ENCODE measurements at places on chromosomes 6 and 20.

DNA sequence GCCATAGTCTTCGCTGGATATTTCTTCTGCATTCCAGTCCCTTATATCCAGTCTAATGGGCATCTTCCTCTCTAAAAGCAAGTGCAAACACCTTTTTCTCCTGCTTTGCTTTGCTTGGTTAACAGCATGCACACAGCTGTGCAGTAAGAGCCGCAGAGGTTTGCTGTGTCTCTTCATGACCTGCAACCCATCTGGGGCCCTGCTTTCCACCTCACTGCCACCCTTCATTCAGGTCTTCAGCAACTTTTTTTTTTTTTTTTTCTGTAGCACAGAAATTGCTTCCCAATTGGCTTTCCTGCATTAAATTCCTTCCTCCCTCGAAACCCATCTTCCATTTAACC, 14.4 kb downstream of the NEDD9 start:
- no peak for DNase-seq

DNA sequence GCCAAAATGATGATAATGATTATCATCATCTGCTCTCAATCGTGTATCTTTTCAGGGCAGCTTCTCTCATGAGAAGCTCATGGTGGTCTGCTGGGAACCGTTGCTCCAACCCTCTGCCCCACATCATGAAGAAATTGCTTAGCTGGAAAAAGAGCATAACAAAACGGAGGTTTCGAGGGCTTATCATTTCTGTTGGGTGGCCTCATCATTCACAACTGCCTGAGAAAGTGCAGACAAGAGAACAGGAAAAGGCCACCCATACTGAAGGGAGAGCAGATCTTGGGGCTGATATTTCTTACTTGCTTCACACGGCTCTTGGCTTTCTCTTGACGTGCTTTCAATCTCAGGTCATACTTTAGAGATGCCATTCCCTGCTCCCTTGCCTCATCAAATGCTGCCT, 471.6 kb downstream of the CD83 start:
- no peak for DNase-seq

DNA sequence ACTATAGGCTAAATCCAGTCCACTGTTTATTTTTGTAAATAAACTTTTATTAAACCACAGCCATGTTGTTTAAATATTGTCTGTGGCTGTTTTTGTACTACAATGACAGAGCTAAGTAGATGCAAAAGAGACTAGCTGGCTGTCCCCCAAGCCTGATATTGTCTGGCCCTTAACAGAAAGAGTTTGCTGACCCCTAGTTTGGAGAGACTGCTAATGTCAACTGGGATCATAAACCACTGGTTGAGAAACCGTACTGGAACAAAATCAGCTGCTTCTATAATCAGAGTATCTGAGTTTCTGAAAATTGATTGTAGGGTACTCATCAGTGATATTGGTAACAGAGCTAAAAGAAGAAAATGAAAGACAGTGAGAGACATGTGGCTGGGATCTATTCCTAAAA, 102.6 kb upstream of the FAM184A start:
- DNase-seq: no peak

DNA sequence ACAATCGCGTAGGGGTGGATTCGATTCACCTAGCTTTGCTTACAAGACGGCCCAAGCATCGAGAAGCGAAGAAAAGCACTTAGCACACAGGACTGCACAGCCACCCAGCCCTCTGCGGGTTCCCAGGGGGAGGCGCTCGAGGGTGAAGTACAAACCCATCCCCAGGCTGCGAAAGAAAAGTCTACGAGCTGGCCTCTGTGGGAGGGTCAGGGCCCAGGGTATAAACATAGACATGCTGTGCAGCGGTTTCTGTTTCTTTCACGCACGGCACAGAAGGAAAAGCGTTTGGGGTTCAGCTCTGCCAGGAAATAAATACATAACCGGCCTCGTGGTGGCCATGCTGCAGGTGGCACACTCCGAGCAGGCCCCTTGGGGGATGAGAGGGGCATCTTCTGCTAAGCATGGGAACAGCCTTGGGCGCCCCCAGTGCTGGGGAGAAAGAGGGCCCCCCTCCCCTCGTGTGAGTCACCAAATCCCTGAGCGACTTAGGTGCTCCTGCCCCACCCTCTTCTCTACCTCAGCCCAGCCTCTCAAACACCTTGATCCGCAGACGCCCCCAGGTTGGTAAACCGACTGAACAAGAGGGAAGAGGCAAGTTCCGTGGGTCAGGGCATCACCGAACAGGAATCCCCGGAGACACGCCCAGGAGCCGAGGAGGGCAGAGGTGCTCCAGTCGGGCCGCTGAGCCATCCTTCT, 91.6 kb upstream of the RIPOR2 start:
- DNase-seq: no peak

- peak; percentile 4 for DNase-seq
Measured at GRCh38 chr20:9344083-9344920, 170.1 kb upstream of the LAMP5 start.

- no peak for DNase-seq
Measured at GRCh38 chr6:84197708-84198107, 29.7 kb downstream of the CEP162 start.

- DNase-seq: no peak
Measured at GRCh38 chr6:169252505-169253189, 999 bp downstream of the THBS2 start.

DNA sequence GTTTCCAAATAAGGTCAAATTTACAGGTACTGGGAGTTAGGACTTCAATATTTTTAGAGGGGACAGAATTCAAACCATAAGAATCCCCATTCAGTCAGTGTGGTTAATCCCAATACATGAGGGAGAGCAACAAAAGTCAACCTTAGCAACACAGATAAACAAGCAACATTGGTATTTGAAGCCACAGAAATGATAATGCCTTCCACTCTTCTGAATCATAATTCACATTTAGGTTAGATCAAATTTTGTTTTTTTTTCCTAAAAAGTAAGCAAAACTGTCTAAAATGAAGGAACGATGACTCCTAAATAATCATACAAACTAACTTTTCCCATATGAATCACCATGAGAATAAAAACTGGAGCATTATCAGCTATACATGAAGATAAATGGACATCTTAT, 246.0 kb upstream of the TENT5A start:
- DNase-seq: no peak

DNA sequence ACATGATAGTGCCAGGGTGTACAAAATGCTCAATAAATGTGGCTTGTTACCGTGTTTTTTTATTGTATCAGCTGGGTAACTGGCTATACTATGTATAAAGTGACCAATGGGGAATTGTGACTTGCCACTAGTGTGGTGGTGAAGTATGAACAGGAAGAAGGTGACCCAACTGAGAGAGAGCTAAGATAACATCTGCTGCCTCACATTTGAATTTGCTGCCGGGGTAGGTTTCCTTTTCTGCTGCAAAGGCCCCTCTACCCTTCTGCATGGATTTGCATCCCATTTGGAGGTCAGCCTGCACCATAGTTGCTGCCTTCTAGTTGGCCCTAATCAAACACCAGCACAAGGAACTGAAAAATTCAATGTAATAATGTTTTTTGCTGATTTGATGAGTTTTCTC, 24.1 kb downstream of the IL17A start:
- no peak for DNase-seq

- peak; percentile 87 for DNase-seq
Measured at GRCh38 chr20:48827855-48828733, at the start of gene PREX1. TSS of gene PREX1 (minus strand) at chr20:48827999. CDS start at chr20:48827860, 139 bp downstream.

GRCh38 chr6:158730541-158730907, 80.7 kb downstream of the SYTL3 start:
- no peak for DNase-seq

GRCh38 chr20:11686820-11687543, 230.7 kb upstream of the BTBD3 start:
- DNase-seq: peak; percentile 39

DNA sequence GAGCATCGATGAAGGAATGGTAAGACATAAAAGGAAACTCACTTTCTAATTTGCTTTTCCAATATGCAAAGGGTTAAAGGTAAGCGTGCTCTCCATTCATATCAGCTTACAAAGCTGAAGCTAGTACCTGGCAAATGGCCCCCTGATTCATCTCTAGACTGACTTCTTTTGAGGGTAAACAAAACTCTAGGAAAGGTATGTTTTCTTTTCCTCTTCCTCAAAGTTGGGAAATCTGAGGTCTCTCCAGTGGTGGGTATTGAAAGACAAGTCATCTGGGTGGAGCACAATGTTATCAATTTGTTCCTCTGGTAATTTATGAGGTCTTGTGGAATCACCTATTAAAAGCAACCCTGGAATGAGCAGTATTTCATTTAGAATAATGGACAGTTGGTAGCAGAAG, 7.9 kb upstream of the FBXO30 start:
- DNase-seq: no peak

DNA sequence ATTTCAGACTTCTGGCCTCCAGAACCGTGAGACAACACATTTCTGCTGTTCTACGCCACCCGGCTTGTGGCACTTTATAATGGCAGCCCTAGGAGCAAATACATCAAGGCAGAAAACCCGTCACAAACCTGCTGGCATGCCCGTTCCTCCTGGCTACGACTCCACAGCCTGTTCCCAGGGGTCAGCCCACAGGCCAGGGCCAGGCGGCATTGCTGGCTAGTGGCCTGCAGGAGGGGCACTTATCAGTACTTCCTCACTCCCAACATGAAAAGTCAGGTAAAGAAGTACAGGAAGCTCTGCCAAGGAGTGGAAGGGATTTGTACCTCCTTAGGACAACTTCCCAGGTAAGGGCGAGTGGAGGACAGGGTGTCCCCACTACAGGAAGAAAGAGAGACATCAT, 223.1 kb upstream of the AGPAT4 start:
- DNase-seq: no peak

GRCh38 chr6:133945158-133945557, 7.9 kb upstream of the TBPL1 start:
- DNase-seq: no peak

DNA sequence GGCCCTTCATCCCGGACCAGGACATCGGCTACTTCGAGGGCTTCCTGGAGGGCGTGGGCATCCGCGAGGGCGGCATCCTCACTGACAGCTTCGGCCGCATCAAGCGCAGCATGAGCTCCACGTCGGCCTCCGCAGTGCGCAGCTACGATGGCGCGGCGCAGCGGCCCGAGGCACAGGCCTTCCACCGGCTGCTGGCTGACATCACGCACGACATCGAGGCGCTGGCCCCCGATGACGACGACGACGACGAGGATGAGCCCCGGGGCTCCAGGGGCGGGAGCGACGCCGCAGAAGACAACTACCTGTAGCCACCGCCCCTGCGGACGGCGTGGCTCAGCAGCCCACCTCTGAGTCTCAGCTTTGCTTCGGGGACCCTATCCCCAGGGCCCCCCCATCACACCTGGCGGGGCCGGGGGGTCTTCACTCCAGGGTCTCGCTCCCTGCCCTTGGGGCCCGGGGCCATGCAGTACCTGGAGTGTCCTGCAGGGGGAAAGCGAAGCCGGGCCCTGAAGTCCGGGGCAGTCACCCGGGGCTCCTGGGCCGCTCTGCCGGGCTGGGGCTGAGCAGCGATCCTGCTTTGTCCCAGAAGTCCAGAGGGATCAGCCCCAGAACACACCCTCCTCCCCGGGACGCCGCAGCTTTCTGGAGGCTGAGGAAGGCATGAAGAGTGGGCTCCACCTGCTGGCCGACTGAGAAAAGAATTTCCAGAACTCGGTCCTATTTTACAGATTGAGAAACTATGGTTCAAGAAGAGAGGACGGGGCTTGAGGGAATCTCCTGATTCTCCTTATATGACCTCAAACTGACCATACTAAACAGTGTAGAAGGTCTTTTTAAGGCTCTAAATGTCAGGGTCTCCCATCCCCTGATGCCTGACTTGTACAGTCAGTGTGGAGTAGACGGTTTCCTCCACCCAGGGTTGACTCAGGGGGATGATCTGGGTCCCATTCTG, 20.8 kb upstream of the HCK start:
- peak; percentile 53 for DNase-seq

DNA sequence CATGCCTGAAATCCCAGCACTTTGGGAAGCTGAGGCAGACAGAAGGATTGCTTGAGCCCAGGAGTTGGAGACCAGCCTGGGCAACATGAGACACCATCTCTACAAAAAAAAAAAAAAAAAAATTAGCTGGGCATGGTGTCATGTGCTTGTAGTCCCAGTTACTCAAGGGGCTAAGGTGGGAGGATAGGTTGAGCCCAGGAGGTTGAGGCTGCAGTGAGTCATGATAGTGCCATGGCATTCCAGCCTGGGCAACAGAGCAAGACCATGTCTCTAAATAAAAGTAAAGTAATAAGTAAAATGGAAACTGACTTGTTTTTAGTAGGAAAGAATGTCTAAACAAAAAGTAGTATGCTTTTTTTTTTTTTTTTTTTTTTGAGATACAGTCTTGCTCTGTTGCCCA, 240.7 kb downstream of the ARID1B start:
- DNase-seq: no peak

- DNase-seq: peak; percentile 59
Measured at GRCh38 chr6:149862922-149863697, 1.0 kb downstream of the LRP11 start.

- no peak for DNase-seq
Measured at GRCh38 chr6:52098721-52099120, 11.3 kb upstream of the PKHD1 start.

DNA sequence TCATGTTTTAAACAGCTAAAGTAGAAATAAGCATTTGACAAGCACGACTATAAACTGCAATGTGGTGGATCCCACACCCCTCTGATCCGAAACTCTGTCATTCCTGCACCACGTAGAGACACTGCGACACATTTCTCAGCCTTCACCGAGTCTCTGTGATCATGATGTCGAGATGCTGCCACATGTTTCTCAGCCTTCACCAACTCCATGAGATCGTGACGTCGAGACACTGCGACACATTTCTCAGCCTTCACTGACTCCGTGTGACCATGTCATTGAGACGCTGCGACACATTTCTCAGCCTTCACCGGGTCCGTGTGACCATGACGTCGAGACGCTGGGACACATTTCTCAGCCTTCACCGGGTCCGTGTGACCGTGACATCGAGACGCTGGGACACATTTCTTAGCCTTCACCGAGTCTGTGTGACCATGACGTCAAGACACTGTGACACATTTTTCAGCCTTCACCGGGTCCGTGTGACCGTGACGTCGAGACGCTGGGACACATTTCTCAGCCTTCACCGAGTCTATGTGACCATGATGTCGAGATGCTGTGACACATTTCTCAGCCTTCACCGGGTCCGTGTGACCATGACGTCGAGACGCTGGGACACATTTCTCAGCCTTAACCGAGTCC, 143.0 kb downstream of the TTLL2 start:
- DNase-seq: no peak

- peak; percentile 22 for DNase-seq
Measured at GRCh38 chr20:57622579-57623381, 2.6 kb upstream of the ZBP1 start.

GRCh38 chr6:142642651-142643050, 302.3 kb downstream of the HIVEP2 start:
- DNase-seq: no peak

DNA sequence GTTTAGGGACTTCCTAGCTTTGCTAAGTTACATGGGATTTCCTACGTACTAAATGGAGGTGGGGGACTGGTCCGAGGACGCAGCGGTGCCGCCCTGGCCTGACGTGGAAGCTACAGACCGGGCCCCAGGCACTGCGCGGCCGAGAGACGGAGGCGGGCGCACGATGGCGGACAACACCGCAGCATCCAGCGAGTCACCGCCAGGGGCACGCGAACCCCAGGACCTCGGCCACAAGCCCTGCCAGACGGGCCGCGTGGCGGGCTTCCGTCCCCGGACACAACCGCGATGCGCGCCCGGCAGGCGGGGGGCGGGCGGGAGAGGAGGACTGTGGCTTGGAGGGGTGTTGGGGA, 1516.9 kb upstream of the DEFB115 start:
- DNase-seq: no peak

Data from putamen (tissue), 1 donor.